Activated T-cell treated with anti-CD3 and anti-CD28 coated beads, Interleukin-2, amount 50 U/mL, for 72 hours (primary cell): ENCODE measurements at places on chromosomes 7 and 10. TPM values are rescaled to one million over a fixed set of nuclear protein-coding genes. Genes with fewer than 3 reads are reported as not detected.

- peaks cover 53% of the 10 kb centered on the region for H3K27me3 ChIP-seq
- DNase-seq: no peak
- H3K4me1 ChIP-seq: peaks cover 21% of the 10 kb centered on the region
Observed at GRCh38 chr7:118285358-118285757, 60.9 kb downstream of the ANKRD7 start.

- peaks cover 51% of the 10 kb centered on the region for H3K27me3 ChIP-seq
- H3K36me3 ChIP-seq: no peaks in the 10 kb centered on the region
- no peaks in the 10 kb centered on the region for H3K4me1 ChIP-seq
Observed at GRCh38 chr7:39421661-39422060, 144.5 kb upstream of the YAE1 start.

DNA sequence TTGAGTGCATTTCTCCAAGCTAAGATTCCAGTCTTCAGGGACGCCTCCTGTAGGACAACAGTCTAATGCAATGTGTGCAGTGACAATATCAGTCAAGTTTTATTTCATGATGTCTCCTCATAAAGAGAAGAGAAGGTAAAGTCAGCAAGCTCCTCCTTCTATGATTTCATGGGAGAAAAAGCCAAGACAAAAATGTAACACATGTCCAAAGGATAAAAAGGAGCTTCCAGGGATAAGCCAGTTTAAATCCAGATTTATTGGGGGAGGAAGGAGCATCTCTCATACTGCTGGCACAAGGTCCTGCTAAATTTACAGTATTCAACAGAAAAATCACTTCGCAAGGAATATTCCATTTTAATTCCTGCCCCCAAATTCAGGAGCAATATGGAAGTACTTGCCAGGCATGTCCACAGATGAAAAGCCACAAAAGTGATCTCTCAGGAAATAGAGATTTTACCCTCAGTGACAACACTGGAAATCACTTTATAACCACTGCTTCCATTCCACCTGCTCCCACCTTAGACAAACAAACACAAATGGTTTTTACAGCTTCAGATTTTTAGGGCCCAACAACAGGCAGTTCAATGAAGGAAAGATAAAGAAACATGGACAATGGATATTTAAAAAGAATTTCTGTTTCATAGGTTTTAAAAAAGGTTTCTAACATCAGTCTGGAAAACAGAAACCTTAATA is 677.5 kb upstream of the C7orf33 start:
- no peaks in the 10 kb centered on the region for H3K4me1 ChIP-seq
- H3K27me3 ChIP-seq: no peaks in the 10 kb centered on the region
- H3K4me3 ChIP-seq: no peak overlapping the region
- H3K27ac ChIP-seq: no peak overlapping the region
- no peaks in the 10 kb centered on the region for H3K36me3 ChIP-seq

DNA sequence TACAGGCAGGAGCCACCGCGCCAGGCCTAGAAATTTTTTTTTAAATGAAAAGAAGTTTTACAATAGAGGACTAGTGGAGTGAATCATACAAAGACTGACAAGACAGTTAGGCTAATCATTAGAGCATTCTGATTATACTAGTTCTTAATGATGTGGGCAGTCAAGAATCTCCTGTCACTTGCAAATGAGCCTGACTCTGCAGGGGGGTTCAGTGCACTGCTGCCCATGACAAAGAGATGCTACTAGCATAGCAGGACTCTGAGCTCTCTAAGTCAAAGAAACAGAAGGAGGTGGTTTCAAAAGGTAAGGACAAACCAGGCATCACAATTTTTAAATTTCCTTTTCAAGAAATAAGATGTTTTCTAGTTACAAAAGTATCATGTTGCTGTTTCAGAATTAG is 59.0 kb downstream of the CCDC6 start:
- H3K27me3 ChIP-seq: no peaks in the 10 kb centered on the region
- peaks cover 9% of the 10 kb centered on the region for H3K36me3 ChIP-seq
- no peaks in the 10 kb centered on the region for H3K4me1 ChIP-seq
- H3K27ac ChIP-seq: no peak overlapping the region

The TET1 gene
- total RNA-seq: 0.91 TPM

GRCh38 chr7:136009488-136010079 is 32.4 kb upstream of the MTPN start:
- no peak overlapping the region for H3K4me3 ChIP-seq
- H3K36me3 ChIP-seq: no peaks in the 10 kb centered on the region
- no peak overlapping the region for H3K27ac ChIP-seq
- H3K27me3 ChIP-seq: peaks cover 16% of the 10 kb centered on the region
- peaks cover 5% of the 10 kb centered on the region for H3K4me1 ChIP-seq

The CDC14C gene
- not detected for total RNA-seq

- H3K27ac ChIP-seq: no peak overlapping the region
- H3K4me3 ChIP-seq: no peak overlapping the region
- DNase-seq: no peak
- no peaks in the 10 kb centered on the region for H3K36me3 ChIP-seq
Observed at GRCh38 chr10:124194199-124194824, 100.9 kb upstream of the CHST15 start.

The IL6 gene
- 0.46 TPM for total RNA-seq

The ZFYVE27 gene
- total RNA-seq: 33.7 TPM

The SFTPD gene
- not detected for total RNA-seq

The SYNPO2L gene
- not detected for total RNA-seq

DNA sequence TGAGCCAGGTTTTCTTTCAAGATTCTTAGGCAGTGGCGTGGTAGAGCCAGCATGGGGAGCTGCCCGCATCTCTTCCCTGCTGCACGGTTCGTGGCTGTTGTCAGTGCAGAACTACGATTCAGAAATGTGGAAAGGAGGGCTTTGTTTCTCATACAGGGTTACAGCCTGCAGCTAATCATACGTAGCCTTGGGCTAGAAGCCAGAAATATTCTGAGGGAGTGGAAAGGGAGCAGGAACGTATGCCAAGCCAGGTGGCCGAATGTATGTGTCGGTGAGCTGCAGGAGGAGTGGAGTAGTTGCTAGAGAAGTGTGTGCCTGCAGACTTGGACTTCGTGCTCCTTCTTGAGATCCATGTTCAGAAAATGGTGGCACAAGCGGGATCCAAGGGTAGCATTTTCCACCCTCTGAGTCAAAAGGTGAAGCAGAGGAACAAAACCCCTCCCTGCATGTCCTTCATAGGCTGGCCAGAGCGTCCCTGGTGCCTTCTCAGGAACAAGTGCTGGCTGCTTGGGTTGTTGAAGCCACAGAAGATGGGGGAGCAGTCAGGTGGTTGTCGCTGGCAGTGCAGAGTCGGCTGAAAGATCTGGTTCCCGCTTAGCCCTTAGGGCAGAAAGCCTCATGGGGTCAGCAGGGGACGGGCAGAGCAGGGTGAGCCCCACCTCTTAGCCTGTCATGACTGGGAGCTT is 40.9 kb downstream of the LANCL2 start:
- no peak for DNase-seq
- H3K27ac ChIP-seq: no peak overlapping the region
- H3K4me3 ChIP-seq: no peak overlapping the region
- H3K27me3 ChIP-seq: no peaks in the 10 kb centered on the region
- H3K36me3 ChIP-seq: peaks cover 3% of the 10 kb centered on the region
- H3K4me1 ChIP-seq: no peaks in the 10 kb centered on the region

GRCh38 chr10:49688261-49688846 is 8.9 kb downstream of the C10orf53 start:
- H3K27ac ChIP-seq: no peak overlapping the region
- no peak for DNase-seq
- peaks cover 4% of the 10 kb centered on the region for H3K36me3 ChIP-seq

- no peak overlapping the region for H3K27ac ChIP-seq
- no peaks in the 10 kb centered on the region for H3K4me1 ChIP-seq
- H3K36me3 ChIP-seq: no peaks in the 10 kb centered on the region
- H3K4me3 ChIP-seq: no peak overlapping the region
Observed at GRCh38 chr7:49980465-49980864, 112.6 kb downstream of the ZPBP start.

GRCh38 chr10:12777840-12778585 is 223.5 kb downstream of the CCDC3 start:
- H3K27ac ChIP-seq: no peak overlapping the region
- H3K27me3 ChIP-seq: no peaks in the 10 kb centered on the region
- peak overlapping the region; percentile 34 for H3K4me3 ChIP-seq
- H3K4me1 ChIP-seq: peaks cover 44% of the 10 kb centered on the region

DNA sequence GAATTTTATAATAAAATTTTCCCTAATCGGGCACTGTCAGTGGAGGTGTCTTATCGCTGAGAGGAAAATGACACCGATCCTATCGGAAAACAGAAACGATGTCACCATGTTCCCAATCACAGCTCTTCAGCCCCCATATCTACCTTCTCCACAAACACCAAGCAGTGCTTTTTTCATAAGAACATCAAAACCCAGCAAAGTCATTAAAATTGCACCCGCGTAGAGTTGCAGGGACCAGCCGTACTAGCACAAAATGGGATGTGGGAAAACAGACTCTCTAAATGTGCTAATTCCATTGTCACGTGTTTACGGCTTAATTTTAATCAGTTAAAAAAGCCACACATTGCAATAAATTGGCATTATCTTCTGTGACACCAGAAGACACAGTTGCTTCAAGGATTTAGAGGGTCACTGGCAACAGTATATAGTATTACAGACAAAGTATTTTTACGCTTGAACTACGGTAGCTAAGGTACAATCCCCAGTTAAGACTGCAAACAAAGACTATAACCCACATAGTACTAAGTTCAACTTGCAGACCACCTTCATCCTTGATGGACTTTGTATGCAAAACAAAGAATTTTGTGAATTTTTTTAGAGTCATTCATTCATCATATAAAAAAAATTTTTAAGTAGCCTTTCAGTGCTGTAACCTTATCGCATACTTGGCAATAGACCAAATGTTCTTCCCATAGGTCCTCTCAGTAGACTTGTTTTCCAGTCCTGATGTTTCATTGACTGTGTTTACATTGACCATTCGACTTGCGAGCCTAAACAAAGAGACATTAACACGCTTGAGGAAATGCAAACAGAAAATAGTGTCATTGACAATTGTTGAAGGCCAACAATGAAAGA is 116.0 kb downstream of the VTI1A start:
- no peak for DNase-seq
- H3K4me1 ChIP-seq: no peaks in the 10 kb centered on the region
- no peaks in the 10 kb centered on the region for H3K36me3 ChIP-seq
- H3K27me3 ChIP-seq: no peaks in the 10 kb centered on the region
- H3K4me3 ChIP-seq: no peak overlapping the region

GRCh38 chr7:68694656-68695055 is 903.6 kb upstream of the AUTS2 start:
- H3K4me3 ChIP-seq: no peak overlapping the region
- no peak overlapping the region for H3K27ac ChIP-seq
- H3K27me3 ChIP-seq: no peaks in the 10 kb centered on the region
- no peak for DNase-seq
- peaks cover 3% of the 10 kb centered on the region for H3K36me3 ChIP-seq

The CALML3 gene
- not detected for total RNA-seq

The NUTM2E gene
- total RNA-seq: not detected

The DNAJC12 gene
- total RNA-seq: 35.6 TPM

The ADRA2A gene
- not detected for total RNA-seq

- peak; percentile 21 for DNase-seq
- no peaks in the 10 kb centered on the region for H3K27me3 ChIP-seq
- peak overlapping the region; percentile 67 for H3K4me3 ChIP-seq
- peaks cover 1% of the 10 kb centered on the region for H3K36me3 ChIP-seq
- peaks cover 71% of the 10 kb centered on the region for H3K4me1 ChIP-seq
Observed at GRCh38 chr7:24971333-24972165, 8.4 kb downstream of the OSBPL3 start.

The RNF133 gene
- total RNA-seq: not detected

The EPC1 gene
- total RNA-seq: 38.3 TPM
